ENCODE measurements at places on chromosomes 3 and 15. TPM values are rescaled to one million over a fixed set of nuclear protein-coding genes. Genes with fewer than 3 reads are reported as not detected.

The ANKUB1 gene
- not detected for total RNA-seq

The GASK1A gene
- not detected for total RNA-seq

DNA sequence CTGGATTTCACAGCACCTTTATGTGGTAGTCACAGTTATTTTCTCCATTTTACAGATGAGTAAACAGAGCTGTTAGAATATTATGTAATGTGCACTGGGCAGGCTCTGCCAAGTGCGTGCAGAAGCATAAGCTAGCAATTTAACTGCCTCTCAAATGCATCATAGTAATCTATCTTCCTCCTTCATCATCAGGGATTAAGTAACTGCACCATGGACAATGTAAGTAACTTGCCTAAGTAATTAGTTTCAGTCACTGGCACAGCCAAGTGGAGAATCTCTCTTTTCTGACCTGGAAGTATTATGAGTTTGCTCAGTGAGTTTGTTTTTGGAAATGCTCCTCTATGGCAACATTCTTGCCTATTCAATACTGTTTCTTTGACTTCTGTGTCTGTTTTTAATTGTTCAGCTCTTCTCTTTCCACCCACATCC, 260.5 kb downstream of the PTPRG start:
- no peak for DNase-seq

DNA sequence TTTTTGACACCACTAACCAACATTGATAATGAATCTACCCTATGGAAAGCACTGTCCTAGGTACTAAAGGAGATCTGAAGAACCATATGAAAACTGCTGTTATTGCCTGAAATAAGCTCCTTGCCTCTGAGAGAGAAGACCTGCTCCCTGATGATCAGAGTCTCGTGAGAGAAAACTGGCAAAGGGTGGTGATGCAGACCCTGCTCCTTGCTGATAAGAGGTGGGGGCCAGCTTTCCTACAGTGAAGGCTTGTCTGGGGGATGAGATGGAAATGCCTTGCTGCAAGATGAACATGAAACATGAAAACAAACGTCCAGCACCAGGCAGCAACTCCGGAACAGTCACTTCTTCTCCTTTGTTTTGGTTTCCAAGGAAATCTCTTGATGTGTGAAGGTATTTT, 31.9 kb downstream of the RASGRP1 start:
- no peak for DNase-seq

GRCh38 chr3:36591959-36592358, 172.4 kb downstream of the DCLK3 start:
- DNase-seq: no peak
